ENCODE measurements at places on chromosomes 13 and 19.

DNA sequence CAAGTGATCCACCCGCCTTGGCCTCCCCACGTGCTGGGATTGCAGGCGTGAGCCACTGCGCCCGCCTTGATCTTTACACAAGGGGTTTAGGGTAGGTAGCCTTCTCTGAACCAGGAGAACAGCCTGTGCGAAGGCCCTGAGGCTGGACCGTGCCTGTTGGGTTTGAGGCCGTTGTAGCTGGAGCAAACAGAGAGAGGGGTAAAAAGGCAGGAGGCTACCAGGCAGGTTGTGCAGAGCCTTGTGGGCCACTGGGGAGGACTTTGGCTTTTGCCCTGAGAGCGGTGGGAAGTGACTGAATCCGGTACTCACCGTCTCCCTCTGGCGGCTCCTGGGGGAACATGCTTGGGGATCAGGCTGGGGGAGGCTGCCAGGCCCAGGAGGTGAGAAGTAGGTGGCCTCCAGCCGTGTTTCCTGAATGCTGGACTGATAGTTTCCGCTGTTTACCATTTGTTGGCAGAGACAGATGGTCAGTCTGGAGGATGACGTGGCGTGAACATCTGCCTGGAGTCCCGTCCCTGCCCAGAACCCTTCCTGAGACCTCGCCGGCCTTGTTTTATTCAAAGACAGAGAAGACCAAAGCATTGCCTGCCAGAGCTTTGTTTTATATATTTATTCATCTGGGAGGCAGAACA lies 24.6 kb downstream of the SPC24 start:
- DNase-seq: no peak

DNA sequence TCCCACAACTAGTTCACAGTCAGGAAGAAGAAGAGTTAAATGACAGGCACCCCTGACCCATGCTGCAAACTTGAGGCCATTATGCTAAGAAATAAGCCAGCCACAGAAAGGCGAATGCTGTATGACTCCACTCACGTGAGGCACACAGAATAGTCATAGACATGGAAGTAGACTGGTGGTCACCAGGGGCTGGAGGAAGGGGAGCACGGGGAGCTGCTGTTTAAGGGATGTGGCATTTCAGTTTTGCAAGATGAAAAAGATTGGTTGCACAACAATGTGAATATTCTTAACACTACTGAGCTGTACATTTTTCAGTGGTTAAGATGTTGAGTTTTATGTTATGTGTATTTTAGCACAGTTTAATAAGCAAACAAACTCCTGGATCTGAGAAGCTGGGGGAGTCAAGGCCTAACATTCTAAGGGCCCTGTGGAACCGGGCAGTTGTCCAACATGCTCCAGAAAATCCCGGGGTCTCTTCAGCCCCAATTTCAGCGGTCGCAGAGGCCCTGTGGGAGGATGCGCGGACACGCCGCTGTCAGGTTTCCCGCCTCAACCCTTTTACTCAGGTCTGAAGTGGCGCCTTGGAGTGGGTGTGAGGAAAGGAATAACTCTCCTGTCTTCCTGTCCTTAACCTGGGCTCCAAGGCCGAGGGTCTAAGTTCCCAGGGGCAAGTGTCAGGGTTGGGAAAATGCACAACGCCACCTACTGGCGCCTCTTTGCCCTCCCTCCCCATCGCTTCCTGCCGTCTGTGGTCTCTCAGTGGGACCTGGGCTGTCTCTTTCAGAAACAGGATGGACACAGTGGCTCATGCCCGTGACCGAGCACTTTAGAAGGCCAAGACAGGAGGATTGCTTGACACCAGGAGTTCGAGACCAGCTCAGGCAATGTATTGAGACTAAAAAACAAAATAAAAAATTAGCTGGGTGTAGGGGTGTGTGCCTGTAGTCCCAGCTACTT lies 4.4 kb upstream of the TMEM272 start:
- DNase-seq: no peak

GRCh38 chr13:49307365-49307764 lies 59.6 kb downstream of the CDADC1 start:
- DNase-seq: no peak

DNA sequence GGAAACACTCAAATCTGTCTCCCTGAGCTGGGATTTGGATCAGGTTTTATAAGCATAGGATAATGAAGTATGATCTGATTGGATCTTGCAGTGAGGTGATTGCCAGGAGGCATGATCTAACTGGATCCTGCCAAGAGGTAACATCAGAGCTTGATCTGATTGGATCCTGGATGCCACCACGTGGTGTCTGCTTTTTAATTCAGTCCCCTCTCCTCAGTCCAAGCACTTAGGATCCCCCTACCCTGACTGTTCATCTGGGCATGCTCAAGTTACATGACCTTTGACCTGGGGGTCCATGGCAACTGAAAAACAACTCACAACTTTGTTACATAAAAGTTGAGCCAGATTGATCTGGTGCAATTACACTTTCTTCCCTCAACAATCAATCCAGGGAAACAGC lies 47.5 kb upstream of the LSM14A start:
- no peak for DNase-seq

- DNase-seq: no peak
These were observed at the start of gene GPR4 for GRCh38 chr19:45601524-45602374. Gene GPR4 (minus strand): TSS chr19:45602212. CDS start chr19:45591866, 10,346 bp downstream.

GRCh38 chr19:39533003-39533512 lies 406 bp upstream of the EID2B start:
- no peak for DNase-seq

DNA sequence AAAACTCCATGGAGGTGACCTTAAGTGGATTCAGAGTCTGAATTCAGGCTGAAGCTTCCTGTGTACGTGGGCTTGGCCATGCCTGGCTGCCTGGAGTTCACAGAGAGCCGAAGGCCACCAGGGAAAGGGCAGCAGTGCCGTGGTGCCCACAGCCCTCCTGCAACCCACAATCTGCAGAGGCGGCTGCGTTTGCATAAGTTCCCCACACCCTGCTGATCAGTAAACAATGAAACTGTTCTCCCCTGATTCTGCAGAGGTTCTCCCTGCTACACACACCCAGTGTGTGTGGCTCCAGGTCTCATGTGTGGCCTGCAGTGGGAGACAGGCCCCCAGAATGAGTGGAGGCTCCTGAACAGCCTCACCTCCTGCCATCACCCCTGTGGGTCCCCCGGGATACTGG lies 126.9 kb upstream of the SLC7A1 start:
- no peak for DNase-seq

- no peak for DNase-seq
These were observed 178.5 kb downstream of the USP12 start for GRCh38 chr13:26992951-26993719.

DNA sequence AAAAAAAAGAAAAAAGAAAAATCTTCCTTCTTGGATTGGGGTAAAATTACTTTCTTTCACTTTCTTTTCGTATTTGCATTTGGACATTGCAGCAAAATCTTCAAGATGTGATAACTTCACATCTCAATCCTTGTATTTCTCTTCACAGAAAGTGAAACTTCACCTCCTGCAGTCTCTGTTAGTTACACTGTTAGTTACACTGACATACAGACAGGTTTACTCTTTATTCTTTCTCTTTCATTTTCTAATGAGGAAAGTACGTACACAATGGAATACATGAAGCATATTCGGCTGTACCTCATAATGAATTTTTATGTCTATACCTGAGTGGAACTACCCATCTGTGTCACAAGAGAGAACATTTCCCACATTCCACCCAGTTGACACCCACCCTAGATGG lies 459.1 kb upstream of the GPC6 start:
- no peak for DNase-seq

DNA sequence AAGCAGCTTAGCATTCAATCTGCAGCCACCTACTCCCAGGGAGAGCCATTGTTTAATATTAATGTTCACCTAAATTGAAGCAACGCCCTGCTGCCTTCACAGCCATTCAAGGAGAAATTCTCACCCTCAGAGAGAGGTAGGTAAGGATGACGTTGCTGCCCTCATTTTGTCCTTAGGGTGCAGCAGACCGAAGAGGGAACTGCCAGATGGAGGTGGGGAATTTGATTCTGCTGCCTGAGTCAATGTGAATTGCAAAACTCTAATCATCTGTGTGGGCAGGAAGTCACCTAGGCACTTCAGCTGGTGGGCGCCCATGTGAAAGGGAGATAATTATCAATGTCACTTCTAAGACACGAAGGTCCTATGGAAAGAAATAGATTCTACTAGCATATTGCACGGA lies 503.4 kb downstream of the TBC1D4 start:
- DNase-seq: peak; percentile 94

GRCh38 chr13:108711386-108711785 lies 82.0 kb downstream of the MYO16 start:
- no peak for DNase-seq

Measured in epithelial cell of proximal tubule (primary cell).